ENCODE measurements at places on chromosomes 7 and 10. TPM values are rescaled to one million over a fixed set of nuclear protein-coding genes. Genes with fewer than 3 reads are reported as not detected.

ATOH7 gene
- not detected for total RNA-seq

PLXDC2 gene
- 143 TPM for total RNA-seq

ARHGEF5 gene
- 39.5 TPM for total RNA-seq

ADAP1 gene
- total RNA-seq = 33.9 TPM

CPA1 gene
- 0.30 TPM for total RNA-seq

CTBP2 gene
- total RNA-seq = 73.0 TPM

IGFBP3 gene
- total RNA-seq = 32.2 TPM

ZPBP gene
- not detected for total RNA-seq

UMAD1 gene
- 21.6 TPM for total RNA-seq

NACAD gene
- 2.5 TPM for total RNA-seq

NHLRC2 gene
- 43.6 TPM for total RNA-seq

NUTM2D gene
- total RNA-seq = 6.8 TPM

CC2D2B gene
- total RNA-seq = 1.6 TPM

ACSL5 gene
- total RNA-seq = 81.1 TPM

EBF3 gene
- total RNA-seq = 0.53 TPM

ADAMTS14 gene
- 0.53 TPM for total RNA-seq

RBM33 gene
- total RNA-seq = 67.2 TPM

SLC4A2 gene
- total RNA-seq = 182 TPM

PDSS1 gene
- total RNA-seq = 6.4 TPM

HTR5A gene
- total RNA-seq = not detected

EBLN1 gene
- total RNA-seq = not detected

EPC1 gene
- total RNA-seq = 40.3 TPM

CCDC136 gene
- total RNA-seq = 3.0 TPM

ATRNL1 gene
- 0.92 TPM for total RNA-seq

MMRN2 gene
- 53.1 TPM for total RNA-seq

ARHGEF35 gene
- total RNA-seq = 10.3 TPM

SPDYE18 gene
- total RNA-seq = 1.5 TPM

SCART1 gene
- total RNA-seq = 2.4 TPM

TBX20 gene
- total RNA-seq = 0.65 TPM

ALOX5 gene
- 222 TPM for total RNA-seq

TBXAS1 gene
- total RNA-seq = 92.6 TPM

KCNMA1 gene
- 41.3 TPM for total RNA-seq

LRGUK gene
- 1.8 TPM for total RNA-seq

IQUB gene
- 3.2 TPM for total RNA-seq

ITPRID1 gene
- 0.59 TPM for total RNA-seq

MORN4 gene
- 5.4 TPM for total RNA-seq

ATAD1 gene
- 51.2 TPM for total RNA-seq

PALD1 gene
- total RNA-seq = 16.0 TPM

OR6V1 gene
- total RNA-seq = not detected

PAPOLB gene
- total RNA-seq = 0.24 TPM

CLRN3 gene
- not detected for total RNA-seq

OR2A12 gene
- total RNA-seq = not detected

ANKRD7 gene
- not detected for total RNA-seq

NRAP gene
- not detected for total RNA-seq

ZNF467 gene
- total RNA-seq = 23.0 TPM

ENTPD1 gene
- total RNA-seq = 34.5 TPM

SPDYE1 gene
- not detected for total RNA-seq

GRID2IP gene
- 0.41 TPM for total RNA-seq

FRAT2 gene
- total RNA-seq = 27.5 TPM

C7orf57 gene
- 1.6 TPM for total RNA-seq

CCDC172 gene
- not detected for total RNA-seq

CASP7 gene
- 36.3 TPM for total RNA-seq

REPIN1 gene
- total RNA-seq = 86.0 TPM

ADAM12 gene
- total RNA-seq = 0.92 TPM
